ENCODE measurements at places on chromosomes 3 and 15.

DNA sequence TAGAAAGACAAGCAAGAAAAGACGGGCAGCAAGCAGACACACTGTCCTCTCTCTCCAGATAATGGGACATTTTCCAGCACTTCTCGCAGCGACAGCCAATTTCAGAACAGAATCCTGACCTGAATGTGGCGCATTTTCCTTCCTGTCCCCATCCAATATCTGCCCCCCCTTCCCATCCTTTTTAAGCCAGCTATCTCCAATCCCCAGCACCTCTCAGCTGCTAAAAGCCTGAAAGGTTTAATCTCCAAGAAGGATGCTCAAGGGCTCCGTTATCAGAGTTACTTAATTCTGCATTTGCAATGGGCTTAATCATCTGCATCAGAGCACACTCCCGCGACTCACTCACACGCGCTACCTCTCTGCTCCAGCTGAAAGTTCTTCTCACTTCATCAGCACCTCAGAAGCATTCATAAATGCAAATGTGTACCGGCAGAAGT lies 50.5 kb downstream of the SRGAP3 start:
- DNase-seq = no peak

GRCh38 chr3:121834157-121834670 lies 646 bp downstream of the IQCB1 start:
- DNase-seq = no peak

GRCh38 chr15:70291305-70292075 lies 193.8 kb upstream of the TLE3 start:
- no peak for DNase-seq

DNA sequence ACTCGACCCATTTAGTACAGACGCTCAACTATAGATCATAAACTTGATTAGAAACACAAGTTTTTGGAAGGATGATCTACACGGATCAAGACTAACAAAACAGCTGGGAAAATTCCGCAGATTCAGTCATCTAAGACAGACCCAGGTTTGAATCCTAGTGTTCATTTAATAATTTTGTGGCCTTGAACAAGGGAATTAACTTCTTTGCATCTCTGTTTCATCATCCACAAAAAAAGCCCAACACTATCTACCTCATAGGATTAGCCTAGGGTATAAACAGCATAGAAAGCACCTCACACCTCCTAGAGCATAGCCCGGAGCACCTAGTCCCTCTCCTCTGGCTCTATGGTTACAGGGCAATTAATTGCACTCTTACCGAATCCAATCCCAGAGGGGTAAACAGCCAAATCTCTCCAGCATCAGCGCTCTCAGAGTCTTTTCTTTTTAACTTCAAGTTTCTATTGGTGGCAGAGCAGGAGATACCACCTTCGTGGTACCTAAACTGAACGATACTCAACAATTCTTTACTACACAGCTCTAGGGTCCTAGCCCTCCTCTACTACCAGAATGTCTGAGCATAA lies 3.5 kb downstream of the TBL1XR1 start:
- DNase-seq = no peak

DNA sequence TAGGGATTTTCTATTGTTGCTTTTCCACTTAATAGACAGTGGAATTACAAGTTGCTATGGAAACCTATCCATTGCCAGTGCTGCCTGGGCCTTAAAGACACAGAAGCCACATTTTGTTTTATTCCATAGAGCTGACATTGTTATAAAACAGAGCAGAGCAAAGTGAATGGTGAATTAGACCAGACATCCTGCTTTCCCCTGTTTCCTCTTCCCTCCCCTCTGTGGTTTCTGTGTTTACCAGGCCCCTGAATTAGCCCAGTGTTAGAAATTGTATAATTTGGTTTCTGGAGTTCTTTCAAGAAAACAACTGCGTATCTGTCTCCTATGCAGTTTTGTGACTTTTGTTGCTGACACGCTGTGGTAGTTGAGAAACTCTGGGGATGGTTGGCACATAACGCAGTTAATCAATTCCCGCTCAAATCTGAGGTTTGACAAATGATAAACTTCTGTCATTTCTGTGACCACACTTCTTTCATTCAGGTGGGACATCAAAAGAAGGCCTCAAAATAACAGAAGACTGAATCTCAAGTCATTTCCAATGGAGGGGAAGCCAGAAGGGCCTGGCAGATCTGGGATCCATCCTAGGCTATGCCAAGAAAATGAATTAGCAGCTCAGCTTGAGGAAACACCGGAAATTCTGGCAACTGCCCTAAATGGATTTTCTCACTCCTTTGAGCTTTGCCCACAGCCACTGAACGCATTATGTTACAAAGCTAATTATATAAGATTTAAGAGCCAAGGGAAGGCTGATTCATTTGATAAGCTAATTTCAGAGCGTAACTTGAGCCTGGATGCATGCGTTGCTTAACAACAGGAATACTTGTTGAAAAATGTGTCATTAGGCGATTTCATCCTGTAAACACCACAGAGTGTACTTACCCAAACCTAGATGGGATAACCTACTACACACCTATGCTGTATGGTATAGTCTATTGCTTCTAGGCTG lies 46.9 kb downstream of the NR1D2 start:
- DNase-seq = no peak

DNA sequence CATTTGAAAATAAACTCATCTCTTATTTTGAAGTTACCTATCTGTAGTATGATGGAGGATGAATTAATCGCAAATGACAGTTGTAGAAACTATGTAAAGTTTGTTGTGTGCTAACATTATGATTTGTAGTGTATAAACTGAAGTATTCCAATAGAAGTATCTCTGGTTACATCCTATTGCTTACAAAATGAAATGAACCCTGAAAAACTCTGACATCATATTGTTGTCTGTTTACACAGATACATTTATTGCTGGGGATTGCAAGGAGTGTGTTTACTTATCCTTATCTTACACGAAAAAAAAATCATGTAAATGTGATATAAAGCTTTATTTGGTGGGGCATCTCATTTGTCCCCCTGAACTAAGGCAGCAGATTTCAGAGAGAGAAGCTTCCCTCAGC lies 2.6 kb upstream of the ABHD10 start:
- DNase-seq = no peak

Data from sciatic nerve (tissue), 2 donors.